Cardiac fibroblast (primary cell): ENCODE measurements at places on chromosomes 5 and 9.

DNA sequence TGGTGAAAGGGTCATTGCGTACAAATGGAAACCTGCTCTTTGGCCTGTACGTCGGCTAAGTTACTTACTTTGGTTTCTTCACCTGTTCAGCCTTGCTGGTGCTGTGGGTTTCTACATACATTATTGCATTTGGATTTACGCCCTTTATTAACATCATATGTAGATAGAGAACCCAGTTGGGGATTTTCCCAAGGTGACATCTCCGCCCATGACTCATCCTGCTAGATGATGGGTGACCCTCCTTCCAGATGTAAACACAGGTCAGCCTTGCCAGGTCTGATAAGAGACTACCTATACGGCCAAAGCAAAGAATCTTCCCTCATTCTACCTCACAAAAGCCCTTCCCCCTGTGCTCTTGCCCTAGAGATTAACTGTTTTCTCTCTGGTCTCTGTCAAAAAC is 360.9 kb downstream of the KDM4C start:
- DNase-seq, result peak; percentile 5

DNA sequence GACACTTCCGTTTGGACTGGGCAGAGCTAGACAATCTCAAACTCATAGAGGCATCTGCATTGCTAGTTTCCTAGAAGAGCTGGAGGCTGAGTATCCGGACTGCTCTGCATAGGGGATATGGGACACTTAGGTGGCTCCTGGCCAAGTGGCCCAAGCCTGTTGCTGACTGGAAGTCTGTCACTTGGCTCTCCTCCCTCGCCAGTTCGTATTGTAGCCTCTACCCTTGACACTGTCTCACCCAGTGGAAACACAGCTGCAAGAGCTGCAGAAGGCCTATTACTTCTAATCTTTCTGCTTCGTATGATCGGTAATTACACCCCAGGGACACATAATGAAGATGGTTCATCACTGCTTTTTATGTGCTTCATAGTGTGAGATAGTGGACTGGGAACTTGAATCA is 34.7 kb downstream of the ITGA1 start:
- DNase-seq, result no peak

DNA sequence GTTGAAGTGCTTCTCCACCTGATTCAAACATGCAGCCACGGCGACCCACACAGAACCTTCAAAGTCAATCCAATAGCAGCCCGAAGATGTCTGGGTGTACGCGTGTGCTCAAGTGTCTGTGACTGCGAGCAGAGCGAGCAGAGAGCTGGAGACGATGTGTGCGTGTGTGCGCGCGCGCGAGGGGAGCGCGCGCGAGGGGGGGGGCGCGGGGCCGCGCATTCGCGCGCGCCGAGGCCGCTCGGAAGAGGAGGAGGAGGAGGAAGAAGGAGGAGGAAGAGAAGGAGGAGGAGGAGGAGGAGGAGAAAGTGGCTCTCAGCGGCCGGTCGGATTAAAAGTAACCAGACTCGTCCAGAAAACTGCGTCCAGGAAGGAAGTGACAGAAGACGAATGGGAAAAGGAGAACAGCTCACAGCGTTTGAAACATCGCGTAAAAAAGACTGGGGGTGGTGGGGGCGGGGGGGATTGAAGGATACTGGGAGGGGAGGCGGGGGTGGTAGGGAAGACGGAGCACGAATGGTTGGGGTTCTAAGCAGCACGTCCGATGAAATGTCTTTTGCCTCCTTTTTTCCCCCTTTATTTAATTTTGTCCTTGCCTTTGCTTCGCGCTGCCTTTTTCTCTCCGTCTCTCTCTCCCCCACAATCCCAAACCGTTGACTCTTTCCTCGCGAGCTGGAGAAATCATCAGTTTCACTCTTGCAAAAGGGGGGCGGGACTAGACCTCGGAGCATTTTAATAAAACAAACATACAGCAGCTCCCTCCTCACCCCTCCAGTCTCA is at the start of gene MEF2C:
MEF2C (minus strand) TSS at position 126 of the 777 bp plus-strand sequence. CDS start 59,396 bp downstream, outside the sequence.
- DNase-seq, result peak; percentile 92

DNA sequence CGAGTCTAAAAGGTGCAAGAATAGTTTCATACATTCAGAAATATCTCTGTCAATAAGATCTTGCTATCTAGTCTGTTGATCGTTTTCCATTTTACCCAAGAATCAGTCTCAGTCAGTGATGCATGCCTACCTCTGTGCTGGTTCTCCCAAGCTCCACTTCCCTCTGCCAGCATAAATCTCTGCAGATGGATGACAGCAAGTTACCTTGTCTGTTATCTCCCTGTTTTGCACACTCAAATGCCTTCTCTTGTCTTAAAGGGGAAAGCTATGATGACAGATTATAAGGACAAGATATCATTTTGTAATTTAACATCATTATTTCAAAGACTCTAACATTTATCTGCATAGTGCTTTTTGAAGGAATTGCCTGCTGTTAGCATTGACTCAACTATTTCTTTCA is 802.1 kb upstream of the SEMA6A start:
- no peak for DNase-seq

GRCh38 chr9:88814577-88814976 is 176.7 kb upstream of the S1PR3 start:
- peak; percentile 55 for DNase-seq

- DNase-seq, result no peak
Measured at GRCh38 chr9:106879439-106879882, 16.5 kb downstream of the ZNF462 start.

DNA sequence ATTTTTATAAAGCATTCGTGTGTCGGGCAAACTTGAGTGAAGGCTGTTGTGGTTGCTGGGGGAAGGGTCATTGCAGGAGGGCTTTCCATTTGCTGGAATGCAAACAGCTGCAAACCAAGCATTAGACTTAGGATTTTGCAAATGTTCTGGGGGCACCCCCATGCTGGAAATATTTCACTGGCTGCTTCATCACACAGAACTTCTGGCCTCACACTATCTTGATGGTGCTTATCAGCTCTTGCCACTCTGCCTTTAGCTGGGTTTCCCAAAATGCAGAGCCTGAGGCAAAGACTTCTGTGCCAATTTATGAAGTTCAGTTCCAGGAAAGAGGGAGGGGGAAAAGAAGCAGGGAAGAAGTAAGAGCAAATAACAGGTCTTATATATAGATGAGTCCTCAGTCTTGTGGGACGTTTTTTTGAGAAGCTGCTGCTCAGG is 8.6 kb upstream of the COL15A1 start:
- DNase-seq, result no peak

GRCh38 chr5:79932510-79933504 is 58.3 kb downstream of the MTX3 start:
- DNase-seq, result peak; percentile 11

DNA sequence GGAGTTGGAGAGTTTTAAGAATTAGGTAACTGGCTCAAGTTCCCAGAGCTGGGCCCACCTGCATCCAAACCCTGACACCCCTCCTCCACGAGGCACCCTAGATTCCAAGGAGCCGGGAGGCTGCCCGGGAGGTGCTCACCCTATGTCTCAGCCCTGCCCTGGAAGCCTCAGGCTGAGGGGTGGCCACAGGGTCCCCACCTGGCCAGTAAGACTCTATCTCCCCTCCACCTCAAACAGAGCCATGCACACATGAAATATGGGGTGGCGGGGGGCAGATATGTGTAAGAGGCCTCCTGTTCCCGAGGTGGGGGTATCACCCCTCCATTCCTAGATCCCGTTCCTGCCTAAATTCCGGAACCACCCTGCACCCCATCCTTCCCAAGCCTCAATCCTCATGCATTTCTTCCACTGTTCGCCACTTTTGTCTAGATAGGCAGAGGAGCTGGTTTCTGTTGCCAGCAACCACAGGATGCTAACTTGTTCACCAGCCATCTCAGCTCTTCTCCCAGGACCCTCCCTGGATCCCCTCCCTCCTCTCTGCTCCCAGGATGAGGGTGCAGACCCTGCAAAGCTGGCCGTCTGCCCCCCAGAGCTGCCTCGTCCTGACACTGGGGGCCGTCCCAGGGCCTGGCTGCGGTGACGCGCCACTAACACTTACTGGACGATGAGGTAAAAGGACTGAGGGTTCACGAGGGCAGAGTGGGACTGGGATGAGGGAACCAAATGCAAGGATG is 44.1 kb downstream of the COL23A1 start:
- no peak for DNase-seq

DNA sequence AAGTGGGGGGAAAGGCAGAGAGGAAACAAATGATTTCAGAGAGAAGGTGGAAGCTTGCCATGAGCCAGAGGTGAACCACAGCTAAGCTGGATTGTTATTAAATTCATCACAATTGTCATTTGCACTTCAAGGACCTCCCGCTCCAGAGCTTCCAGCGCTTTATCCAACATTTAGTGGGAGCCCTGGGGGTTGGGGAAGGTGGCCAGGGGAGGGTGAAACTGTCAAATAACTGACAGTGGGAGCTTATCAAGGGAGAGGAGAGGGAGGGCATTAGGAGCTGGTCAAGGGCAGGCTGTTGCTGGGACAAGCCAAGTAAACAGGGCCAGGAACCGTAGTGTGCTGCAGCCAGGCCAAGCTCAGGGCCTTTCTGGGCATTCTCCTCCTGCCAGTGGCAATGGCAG is 71.5 kb downstream of the SIL1 start:
- no peak for DNase-seq

- DNase-seq, result no peak
Measured at GRCh38 chr5:139882316-139882715, 86.7 kb downstream of the PSD2 start.

DNA sequence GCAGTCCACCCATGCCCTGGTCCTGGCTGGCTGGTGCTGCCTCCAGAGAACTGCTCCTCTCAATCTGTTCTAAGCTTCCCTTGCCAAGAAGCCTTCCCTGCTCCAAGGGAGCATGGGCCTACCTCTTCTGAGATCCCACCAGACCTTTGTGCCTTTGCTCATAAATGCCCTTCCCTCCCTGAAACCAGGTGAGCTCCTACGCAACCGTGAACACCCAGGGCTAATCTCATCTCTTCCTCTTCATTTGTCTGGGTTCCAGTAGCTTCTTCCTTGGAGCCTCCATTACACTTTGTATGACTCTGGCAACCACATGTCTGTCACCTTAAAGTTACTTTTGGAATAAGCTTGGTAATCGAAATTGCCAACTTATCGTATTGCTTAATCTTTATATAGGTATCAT is 270.6 kb downstream of the PBX3 start:
- DNase-seq, result no peak

GRCh38 chr9:95116002-95116807 is 201.3 kb downstream of the FANCC start:
- no peak for DNase-seq

- DNase-seq, result no peak
Measured at GRCh38 chr9:72843520-72844439, 109.1 kb downstream of the ALDH1A1 start.

- DNase-seq, result no peak
Measured at GRCh38 chr5:148912146-148912545, 85.7 kb downstream of the ADRB2 start.

- DNase-seq, result no peak
Measured at GRCh38 chr5:101271416-101271815, 368.3 kb upstream of the ST8SIA4 start.

- peak; percentile 97 for DNase-seq
Measured at GRCh38 chr5:54900984-54901725, 84.2 kb downstream of the ESM1 start.

DNA sequence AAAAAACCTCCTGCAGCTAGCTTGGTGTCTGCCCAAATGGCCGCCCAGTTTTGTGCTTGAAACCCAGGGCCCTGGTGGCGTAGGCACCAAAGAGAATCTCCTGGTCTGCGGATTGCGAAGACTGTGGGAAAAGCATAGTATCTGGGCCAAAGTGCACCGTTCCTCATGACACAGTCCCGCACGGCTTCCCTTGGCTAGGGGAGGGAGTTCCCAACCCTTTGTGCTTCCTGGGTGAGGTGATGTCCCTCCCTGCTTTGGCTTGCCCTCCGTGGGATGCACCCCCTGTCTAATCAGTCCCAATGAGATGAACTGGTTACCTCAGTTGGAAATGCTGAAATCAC is 83.0 kb upstream of the JAK2 start:
- no peak for DNase-seq
